MG63 (cell line): ENCODE measurements at places on chromosomes 2 and 18. TPM values are rescaled to one million over a fixed set of nuclear protein-coding genes. Genes with fewer than 3 reads are reported as not detected.

Gene MRO
- total RNA-seq = 0.07 TPM in 1 of 2 replicates, not detected in the other

Gene KIF1A
- total RNA-seq = not detected in 2 replicates

Gene CD226
- total RNA-seq = 0.07 and 0.10 TPM in 2 replicates

Gene EMX1
- total RNA-seq = not detected in 2 replicates

Gene TAF4B
- 3.7 and 5.7 TPM in 2 replicates for total RNA-seq

Gene FRZB
- not detected in 2 replicates for total RNA-seq

Gene SERPINB7
- total RNA-seq = 0.99 and 4.7 TPM in 2 replicates

Gene MAB21L4
- not detected in 2 replicates for total RNA-seq

Gene SH2D6
- 0.76 and 1.2 TPM in 2 replicates for total RNA-seq

Gene SLC4A3
- total RNA-seq = 3.0 and 4.9 TPM in 2 replicates

Gene GALNT13
- total RNA-seq = 0.07 TPM in 1 of 2 replicates, not detected in the other
